ENCODE measurements at places on chromosomes 13 and 19.

DNA sequence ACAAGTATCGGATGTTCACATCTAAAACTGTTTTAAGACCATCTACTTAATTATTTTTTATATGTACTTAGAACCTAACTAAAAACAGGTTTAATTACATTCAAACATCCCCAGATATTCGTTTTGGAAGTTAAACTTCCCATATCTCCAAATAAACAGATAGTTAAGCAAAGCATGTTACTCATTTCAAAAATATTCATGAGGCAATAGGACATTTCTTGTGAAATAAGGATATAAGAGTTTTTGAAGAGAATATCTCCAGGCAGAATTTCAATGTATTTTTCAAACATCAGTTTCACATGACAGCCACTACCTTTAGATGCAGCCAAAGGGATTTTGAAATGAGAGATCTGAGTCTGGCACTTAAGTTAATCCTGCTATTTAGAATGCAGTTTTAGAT, 697.5 kb downstream of the SLITRK1 start:
- H3K4me3 ChIP-seq, result no peak overlapping the region
- H3K27ac ChIP-seq, result no peak overlapping the region
- H3K27me3 ChIP-seq, result no peaks in the 10 kb centered on the region
- DNase-seq, result no peak
- H3K36me3 ChIP-seq, result no peaks in the 10 kb centered on the region

- no peak for DNase-seq
- no peaks in the 10 kb centered on the region for H3K36me3 ChIP-seq
- H3K4me1 ChIP-seq, result no peaks in the 10 kb centered on the region
Measured at GRCh38 chr19:610801-611480, 21.3 kb downstream of the HCN2 start.

DNA sequence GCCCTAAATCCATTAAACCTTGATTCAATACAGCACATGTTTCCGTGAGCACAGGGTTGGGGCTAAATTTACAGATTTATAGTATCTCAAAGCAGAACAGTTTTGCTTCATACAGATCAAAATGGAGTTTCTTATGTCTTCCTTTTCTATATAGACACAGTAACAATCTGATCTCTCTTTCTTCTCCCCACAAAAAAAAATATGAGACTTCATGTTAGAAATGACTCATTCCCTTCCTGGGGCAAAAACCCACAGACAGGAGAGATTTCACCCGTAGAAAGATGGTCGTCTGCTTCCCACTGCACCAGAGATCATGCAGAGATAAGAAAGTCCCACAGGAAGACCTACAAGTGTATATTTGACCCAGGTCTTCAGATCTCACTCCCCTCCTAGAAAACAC, 7.7 kb upstream of the ZNF611 start:
- DNase-seq, result no peak
- H3K27ac ChIP-seq, result no peak overlapping the region
- no peaks in the 10 kb centered on the region for H3K4me1 ChIP-seq
- H3K36me3 ChIP-seq, result no peaks in the 10 kb centered on the region
- H3K4me3 ChIP-seq, result no peak overlapping the region

GRCh38 chr13:40404967-40405716, 261.3 kb downstream of the FOXO1 start:
- H3K27me3 ChIP-seq, result no peaks in the 10 kb centered on the region
- peaks cover 66% of the 10 kb centered on the region for H3K4me1 ChIP-seq
- H3K4me3 ChIP-seq, result no peak overlapping the region

DNA sequence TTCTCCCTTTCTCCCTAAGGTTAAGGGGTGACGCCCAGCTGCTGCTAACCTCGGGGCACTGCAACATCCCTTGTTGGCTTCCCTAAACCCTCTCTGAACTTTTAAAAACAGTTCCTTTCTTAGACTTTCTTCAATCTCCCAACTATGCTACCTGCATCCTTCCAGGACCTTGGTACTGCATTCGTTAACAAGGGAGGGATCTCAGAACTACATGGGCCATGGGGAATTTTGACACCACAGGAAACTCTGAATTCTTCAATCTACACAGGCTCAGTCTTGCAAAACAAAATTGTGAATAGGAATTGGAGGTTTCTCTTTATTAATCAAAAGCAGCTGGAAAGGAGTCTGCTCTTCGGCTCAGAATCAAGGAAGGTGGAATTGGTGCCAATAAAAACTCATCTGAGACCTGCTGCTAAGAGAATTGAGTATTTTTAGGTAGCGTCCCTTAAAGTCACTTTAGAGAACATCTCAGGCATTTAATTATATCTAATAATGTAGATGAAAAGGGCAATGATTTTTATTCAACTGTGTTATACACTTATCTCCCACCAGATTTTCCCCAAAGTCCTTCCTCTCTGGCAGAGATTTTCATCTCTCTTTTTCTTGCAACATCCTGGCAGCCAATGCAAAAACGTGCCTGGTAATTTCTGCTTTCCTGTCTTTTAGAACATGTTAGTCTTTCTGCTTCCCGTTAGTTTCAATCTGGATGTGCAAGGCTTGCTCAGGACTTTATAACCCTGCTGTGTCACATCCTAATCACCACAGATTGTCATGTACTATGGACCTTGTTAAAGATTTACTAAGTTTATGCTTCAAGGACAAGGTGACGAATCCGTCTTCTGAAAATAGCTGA, 69.1 kb upstream of the SLC15A1 start:
- H3K4me1 ChIP-seq, result peaks cover 12% of the 10 kb centered on the region
- no peaks in the 10 kb centered on the region for H3K27me3 ChIP-seq
- DNase-seq, result no peak
- H3K27ac ChIP-seq, result peak overlapping the region; percentile 65

DNA sequence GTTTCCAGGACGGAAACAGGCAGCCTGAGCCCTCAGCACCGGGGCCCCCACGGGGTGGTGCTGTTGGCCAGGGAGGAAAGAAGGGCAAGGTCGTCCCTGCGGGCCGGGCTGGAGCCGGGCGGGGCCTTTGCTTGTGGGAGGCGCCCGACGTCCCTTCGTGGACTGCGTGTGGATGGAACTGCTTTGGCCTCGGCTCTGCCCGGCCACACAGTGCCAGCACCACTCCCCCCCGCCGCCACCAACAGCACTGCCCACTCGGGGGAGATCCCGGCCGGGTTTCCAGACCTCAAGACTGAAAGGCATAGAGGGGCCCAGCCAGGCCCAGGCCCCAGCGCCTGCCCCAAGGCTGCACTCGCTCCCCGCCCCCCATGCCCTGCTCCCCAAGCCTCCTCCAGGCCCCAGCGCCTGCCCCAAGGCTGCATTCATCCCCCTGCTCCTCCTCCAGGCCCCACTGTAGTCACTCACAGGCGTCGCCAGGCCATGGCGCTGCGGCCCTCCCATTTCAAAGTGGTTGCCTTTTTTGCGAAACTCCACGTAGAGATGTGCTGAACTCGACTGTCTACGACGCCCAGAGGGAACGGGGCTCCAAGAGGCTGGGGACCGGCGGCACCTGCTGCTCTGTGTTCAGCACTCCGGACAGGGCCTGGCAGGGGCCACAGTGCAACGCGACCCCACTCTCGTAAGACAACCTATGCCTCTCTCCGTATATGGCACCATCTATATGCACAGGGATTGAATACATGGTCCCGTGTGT, 22.5 kb downstream of the C13orf46 start:
- peak overlapping the region; percentile 36 for H3K4me3 ChIP-seq
- peaks cover 22% of the 10 kb centered on the region for H3K4me1 ChIP-seq
- H3K36me3 ChIP-seq, result no peaks in the 10 kb centered on the region
- no peak overlapping the region for H3K27ac ChIP-seq
- H3K27me3 ChIP-seq, result no peaks in the 10 kb centered on the region

All from sigmoid colon (tissue), 7 donors.